Urinary bladder (tissue), 4 donors: ENCODE measurements at places on chromosomes 2 and 18. TPM values are rescaled to one million over a fixed set of nuclear protein-coding genes. Genes with fewer than 3 reads are reported as not detected.

- DNase-seq = no peak
Measured at GRCh38 chr2:100832885-100833284, 12.9 kb downstream of the NPAS2 start.

GRCh38 chr2:43225788-43226557 is 433 bp downstream of the ZFP36L2 start:
- peak; percentile 25 for DNase-seq

PLB1 gene
- 5.0 TPM for total RNA-seq

GPD2 gene
- 56.0 TPM for total RNA-seq

DNA sequence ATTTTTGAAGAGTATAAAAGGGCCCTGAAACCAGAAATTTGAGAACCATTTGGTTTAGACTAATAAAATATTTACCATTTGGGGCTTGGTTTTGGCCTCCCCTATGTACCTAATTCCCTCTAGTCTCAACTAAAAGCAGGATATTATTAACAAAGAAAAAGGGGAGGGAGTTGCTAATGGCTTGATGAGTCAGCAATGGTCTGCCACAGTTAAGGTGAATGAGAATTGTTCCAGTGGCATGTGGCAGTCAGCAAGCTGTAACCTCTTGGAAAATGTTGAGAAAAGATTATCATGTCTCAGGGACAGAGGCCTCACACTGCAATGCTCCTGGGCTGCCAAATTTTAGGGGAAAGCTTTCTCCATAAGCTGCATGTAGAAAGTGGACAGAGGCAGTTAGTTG is 20.1 kb upstream of the SLC39A10 start:
- DNase-seq = no peak

DNA sequence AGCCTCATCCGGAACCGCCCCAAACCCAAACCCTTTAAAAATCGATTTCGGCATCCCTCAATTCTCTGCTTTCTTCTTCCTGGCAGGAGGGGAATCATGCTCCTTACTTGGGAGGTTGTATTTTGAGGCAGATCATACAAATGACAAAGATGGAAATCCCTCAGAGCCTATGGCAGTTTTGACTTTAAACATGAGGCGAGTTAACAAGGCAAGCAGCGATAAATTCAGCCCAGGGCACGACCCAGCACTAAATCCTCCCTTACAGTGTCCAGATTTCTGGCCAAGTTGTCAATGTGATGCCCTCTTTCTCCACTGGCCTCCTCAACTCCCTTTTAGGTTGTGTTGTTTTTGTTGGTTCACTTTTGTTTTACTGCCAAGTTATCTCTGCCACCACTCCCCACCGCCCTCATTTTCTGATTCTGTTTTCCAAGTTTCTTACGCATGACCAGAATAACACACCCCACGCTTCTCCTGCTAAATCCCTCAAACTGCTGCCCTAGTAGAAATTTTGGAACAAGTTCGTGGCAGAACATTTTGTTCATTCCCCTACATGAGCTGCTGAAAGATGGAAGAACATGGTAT is 68.3 kb downstream of the CTAGE1 start:
- DNase-seq = peak; percentile 56

DNA sequence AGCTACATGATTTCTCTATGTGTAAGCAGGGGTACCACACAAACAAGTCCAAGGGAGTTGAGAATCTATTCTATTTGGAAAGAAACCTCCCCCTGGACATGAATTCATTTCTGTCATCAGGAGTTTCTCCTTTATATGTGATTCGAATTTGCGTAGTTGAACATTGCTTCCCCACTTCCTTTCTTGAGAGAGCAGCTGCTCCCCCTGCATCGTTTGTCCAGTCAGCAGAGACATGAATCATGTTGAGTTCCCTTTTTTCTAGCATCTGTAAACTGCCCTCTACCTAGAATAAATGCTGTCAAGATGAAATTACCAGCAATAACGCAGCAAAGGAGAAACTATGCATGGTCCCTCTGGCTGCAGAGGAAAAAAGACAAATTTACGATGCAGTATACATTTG is 73.8 kb downstream of the KIF5C start:
- no peak for DNase-seq

SCN7A gene
- 133 TPM for total RNA-seq

DNA sequence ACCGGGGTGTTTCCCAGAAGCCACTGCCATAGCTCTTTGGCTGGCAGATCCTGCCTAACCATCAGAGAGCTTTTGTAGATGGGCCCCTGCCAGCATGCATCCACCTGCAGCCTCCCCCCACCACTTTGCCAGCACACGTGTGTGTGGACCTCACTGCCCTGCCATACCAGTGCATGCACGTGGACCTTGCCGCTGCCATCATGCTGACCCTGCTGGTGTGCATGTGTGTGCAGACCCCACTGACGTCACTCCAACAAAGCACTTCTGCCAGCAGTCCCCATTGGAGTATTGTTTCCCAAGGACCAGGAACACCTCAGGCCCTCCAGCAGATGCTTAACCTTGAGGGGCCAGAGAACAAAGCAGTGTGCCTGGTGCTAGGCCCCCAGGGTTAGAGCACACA is 71.4 kb downstream of the STRADB start:
- no peak for DNase-seq

TMEM169 gene
- total RNA-seq = 0.85 TPM

GRCh38 chr2:110827511-110827910 is 95.1 kb downstream of the ACOXL start:
- DNase-seq = no peak

- DNase-seq = no peak
Measured at GRCh38 chr2:7619203-7619970, 702.2 kb downstream of the RNF144A start.

CRYBA2 gene
- total RNA-seq = not detected

- no peak for DNase-seq
Measured at GRCh38 chr2:1639086-1639858, 105.0 kb downstream of the PXDN start.

DNA sequence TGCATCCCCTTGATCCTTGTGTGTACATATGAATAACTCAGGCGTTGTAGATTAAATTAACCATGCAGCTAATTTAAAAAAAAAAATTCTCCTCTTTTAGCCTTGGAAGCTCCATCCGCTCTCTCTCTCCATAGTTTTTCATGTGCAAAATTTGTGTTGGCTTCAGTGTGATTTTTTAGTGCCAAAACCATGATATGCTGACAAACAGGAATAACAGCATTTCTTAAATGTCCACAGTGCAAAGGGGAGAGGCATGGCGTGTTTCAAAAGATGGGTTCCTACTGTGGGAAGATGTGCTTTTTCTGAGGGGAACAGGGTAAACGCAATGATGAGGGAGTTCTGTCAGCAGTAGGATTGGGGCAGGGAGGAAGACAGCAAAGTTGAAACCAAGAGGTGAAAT is 247.0 kb downstream of the ICOS start:
- no peak for DNase-seq

GRCh38 chr2:1635823-1636222 is 108.5 kb downstream of the PXDN start:
- DNase-seq = no peak

UPP2 gene
- total RNA-seq = 0.16 TPM

DNA sequence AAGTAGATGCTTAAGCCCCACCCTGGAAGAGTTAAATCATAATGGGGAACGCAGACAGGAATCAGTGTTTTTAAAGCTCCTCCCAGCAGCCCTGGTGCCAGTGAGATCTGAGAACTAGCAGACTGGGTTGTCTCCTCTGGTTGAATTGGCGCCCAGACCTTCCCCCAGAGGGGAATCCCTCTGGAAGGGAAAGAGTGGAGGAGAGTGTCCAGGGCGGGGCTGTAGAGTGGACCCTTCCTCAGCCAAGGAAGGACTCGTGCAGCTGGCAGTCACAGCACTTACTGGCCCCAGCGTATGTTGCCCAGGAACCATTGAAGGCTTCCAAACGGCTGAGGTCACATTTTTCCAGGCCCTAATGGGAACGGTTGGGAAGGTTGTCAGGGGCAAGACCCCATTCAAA is 62.5 kb downstream of the TGOLN2 start:
- no peak for DNase-seq

GRCh38 chr2:43076676-43077075 is 149.7 kb downstream of the ZFP36L2 start:
- DNase-seq = no peak

- DNase-seq = no peak
Measured at GRCh38 chr2:185373229-185373628, 365.4 kb upstream of the FSIP2 start.

- no peak for DNase-seq
Measured at GRCh38 chr2:202361108-202361507, 15.0 kb upstream of the BMPR2 start.

POLR1A gene
- 11.5 TPM for total RNA-seq

DNA sequence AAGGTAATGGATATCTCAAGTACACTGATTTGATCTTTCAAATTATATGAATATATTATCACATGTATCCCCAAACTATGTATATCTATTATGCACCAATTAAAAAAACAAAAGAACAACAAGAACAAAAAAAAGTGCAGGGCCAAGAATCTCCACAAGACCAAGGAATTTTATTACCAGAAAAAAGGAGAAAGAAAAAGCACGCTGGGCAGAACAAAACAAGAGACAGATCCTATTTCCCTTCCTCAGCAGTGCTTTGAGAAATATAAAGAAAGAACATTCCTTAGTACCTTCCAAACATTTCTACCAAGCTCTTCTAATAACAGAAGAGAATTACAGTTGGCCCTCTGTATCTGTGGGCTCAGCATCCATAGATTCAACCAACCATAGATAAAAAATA is 144.7 kb upstream of the CREB1 start:
- no peak for DNase-seq

KDM3A gene
- 72.6 TPM for total RNA-seq

REG3G gene
- total RNA-seq = not detected

DNA sequence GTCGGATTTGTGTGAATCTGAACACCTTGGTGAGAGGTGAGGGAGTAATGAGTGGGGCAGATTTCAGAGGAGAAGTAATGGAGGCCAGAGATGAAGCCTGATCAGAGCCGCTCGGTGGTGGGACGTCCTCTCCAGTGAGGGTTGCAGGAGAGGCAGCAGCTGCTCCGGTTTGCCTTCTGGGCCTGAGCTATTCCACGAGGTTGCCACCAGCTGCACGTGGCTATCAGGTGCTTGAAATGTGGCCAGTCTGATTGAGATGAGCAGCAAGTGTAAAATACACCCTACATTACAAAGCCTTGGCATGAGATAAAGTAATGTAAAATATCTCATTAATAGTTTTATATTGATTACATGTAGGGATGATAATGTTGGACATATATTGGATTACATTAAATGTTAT is 10.8 kb upstream of the EFHD1 start:
- DNase-seq = no peak

DNA sequence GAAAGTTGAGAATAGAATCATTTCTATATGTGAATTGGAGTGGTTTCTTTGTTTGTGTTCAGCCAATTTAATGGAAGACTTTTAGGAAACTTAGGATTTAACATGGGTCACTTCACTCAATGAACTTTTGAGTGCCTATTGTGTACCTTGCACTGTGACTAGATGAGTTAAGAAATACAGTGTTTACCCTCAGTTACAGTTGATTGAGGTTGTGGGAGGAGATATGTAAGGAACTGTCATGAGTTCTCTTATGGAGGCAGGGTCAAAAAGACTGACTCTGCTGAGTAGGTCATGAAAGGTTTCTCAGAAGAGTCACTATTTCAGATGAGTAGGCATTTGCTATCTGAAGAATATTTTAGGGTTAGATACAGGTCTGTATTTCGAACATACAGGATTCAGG is 98.6 kb downstream of the RAB3GAP1 start:
- DNase-seq = no peak

DNA sequence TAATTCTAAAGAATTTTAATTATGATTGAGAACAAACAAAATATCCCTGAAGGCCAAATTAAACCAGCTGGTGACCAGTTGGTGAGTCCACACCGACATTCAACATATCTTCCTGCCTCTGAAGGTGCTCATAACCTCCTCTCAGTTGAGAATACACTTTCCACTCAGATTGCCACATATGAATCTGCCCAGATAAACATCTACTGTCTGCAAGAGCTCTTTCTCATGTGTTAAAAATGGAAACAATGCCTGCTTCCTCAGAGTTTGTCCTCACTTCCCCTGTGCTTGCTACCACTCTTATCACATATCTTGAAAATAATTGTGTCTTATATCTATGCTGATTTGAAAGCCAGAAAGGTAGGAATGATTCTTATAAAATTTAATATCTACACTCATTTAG is 177.7 kb upstream of the GULP1 start:
- no peak for DNase-seq

ALPP gene
- not detected for total RNA-seq

- DNase-seq = no peak
Measured at GRCh38 chr18:65146482-65147021, 604.3 kb upstream of the CDH7 start.

GRCh38 chr2:219018726-219019125 is 22.6 kb downstream of the CFAP65 start:
- no peak for DNase-seq

UNC80 gene
- 2.6 TPM for total RNA-seq

GRCh38 chr2:195457873-195458272 is 199.2 kb upstream of the SLC39A10 start:
- no peak for DNase-seq

CENPA gene
- 6.1 TPM for total RNA-seq

DNA sequence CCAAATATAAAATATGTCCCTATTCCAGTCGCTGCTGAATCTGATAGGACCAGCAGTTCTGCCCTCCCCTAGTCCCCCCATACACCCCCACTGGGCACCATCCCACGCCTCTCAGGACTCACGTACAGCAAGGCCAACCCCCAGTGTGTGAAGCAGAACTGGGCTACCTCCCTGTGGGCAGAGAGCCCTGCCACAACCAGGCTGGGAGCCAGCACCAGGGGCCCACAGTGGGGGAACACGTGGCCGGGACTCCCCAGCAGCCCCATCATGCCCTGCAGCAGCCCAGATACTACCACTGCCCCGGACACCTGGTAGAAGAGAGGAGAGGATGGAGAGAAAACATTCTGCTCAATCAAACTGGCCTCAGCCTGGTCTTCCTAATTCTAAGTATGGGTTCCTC is 1.3 kb downstream of the SLC23A3 start:
- DNase-seq = no peak

- peak; percentile 84 for DNase-seq
Measured at GRCh38 chr2:26008851-26009566, 24.9 kb upstream of the RAB10 start.

DNA sequence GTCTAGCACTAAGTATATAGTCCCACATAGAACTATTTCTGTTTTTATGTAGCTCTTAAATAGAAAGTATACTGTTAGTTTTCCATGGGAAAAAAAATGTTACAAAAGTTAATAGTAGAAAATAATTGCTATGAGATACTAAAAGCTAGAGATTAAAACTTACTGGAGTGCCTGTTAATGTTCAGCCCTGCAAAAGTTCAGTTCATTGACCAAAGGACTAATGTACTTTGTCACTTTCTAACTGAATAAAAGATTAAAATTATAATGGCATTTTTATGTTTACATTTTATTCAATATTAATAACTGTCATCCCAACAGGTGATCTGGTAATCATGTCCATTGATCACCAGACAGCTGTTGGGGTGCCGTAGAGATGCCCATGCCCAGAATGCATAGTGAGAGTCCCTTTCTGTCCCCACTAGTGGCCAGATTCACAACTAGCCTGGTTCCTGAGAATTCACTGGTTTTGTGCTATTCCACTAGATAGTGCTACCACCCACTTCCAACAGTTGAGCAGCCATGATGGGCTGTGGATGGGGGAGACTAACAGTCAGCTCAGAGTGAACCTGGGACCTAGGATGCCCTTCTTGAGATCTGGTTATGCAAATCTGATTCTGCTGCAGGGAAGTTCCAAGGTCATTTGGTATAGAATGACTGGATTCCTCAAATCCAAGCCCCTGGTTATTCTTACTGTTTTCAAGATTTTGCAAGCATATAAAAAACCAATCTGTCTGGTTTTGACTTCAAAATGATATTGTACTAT is 57.8 kb downstream of the AFTPH start:
- DNase-seq = no peak
